CD4-positive, alpha-beta T cell treated with Interleukin-6 at 100 ng/mL for 8 hours (primary cell): ENCODE measurements at places on chromosomes 11 and 22.

DNA sequence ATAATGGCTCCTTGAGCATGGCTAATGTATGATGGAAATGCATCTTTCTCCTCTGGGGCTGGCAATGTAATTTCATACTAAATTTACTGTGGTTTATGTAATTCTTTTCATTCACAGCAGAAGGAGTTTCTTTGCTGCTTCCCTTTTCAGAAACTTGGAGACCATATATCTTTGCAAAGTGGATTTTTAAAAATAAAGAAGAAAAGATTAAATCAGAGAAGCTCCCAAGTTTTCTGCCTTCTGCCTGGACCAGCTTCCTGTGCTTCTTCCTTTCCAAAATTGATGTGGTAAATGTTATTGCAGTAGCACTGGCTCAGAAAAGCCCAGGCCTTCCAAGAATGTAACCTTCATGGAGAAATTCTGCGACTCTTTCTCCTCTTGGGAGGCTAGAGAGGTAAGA, 300.1 kb upstream of the NCAM1 start:
- no peak for DNase-seq

DNA sequence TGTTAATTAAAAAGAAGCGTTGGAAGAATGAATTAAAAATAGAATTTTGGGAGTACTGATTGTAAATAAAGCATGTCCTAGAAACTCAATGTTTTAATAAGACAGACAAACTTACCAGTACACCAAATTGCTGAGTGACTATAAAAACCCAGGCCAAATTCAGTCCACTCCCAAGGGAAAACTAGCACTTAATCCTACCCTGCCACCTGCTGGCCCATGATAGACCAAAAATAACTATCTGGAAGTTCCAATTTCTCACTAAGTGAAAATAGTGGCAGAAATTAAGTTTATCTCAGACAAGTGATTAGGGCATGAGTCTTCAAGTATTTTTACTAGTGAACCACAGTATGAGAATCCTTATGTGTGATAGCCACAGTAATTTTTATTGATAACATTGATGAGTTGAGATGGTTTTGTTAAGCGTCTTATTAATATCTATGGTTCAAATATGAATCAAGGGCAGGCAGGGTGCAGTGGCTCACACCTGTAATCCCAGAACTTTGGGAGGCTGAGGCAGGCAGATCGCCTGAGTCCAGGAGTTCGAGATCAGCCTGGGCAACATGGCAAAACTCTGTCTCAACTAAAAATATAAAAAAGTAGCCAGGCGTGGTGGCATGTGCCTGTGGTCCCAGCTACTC, 9.8 kb upstream of the DDX10 start:
- DNase-seq = no peak

- no peak for DNase-seq
Measured at GRCh38 chr11:126345759-126346585, 9.5 kb upstream of the ST3GAL4 start.

GRCh38 chr11:74771139-74771538, 22.5 kb downstream of the RNF169 start:
- DNase-seq = no peak

GRCh38 chr11:134764367-134764766, 352.3 kb upstream of the B3GAT1 start:
- DNase-seq = no peak
